Activated CD4-positive, CD25-positive, alpha-beta regulatory T cell treated with anti-CD3 and anti-CD28 coated beads, Interleukin-2, amount 50 U/mL, for 24 hours (primary cell): ENCODE measurements at places on chromosomes 6 and 20.

GRCh38 chr20:43318755-43319297, 129.1 kb upstream of the PTPRT start:
- ATAC-seq = no peak

- ATAC-seq = no peak
Measured at GRCh38 chr6:148464319-148465010, 121.8 kb downstream of the SASH1 start.

DNA sequence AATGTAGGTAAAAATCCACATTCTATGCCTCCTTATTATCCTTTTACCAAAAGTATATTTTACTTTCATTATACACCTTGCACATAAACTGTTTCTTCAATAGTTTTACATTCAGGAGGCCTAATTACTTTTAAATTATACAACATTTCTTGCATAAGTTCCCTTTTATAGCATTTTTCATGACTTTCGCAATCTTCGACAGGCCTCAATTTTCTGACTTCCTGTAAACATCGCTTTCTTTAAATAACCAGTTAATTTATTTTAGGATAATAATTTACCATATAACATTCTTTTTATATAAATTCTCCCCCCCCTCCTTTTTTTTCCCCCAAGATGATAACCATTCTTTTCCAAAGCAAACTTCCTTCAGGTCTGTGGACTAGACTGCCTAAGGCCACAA, 9.2 kb downstream of the SLC35A1 start:
- no peak for ATAC-seq

GRCh38 chr20:38215194-38216182, 45.0 kb downstream of the KIAA1755 start:
- no peak for ATAC-seq
